Activated CD8-positive, alpha-beta memory T cell treated with anti-CD3 and anti-CD28 coated beads, Interleukin-2, amount 50 U/mL, for 48 hours (primary cell): ENCODE measurements at places on chromosomes 6 and 20.

GRCh38 chr6:78559056-78559455 is 308.3 kb upstream of the IRAK1BP1 start:
- DNase-seq = no peak

- DNase-seq = no peak
These were observed 8.8 kb downstream of the MYL9 start for GRCh38 chr20:36549942-36550789.

- no peak for DNase-seq
These were observed 83.7 kb upstream of the CCDC28A start for GRCh38 chr6:138689849-138690248.

DNA sequence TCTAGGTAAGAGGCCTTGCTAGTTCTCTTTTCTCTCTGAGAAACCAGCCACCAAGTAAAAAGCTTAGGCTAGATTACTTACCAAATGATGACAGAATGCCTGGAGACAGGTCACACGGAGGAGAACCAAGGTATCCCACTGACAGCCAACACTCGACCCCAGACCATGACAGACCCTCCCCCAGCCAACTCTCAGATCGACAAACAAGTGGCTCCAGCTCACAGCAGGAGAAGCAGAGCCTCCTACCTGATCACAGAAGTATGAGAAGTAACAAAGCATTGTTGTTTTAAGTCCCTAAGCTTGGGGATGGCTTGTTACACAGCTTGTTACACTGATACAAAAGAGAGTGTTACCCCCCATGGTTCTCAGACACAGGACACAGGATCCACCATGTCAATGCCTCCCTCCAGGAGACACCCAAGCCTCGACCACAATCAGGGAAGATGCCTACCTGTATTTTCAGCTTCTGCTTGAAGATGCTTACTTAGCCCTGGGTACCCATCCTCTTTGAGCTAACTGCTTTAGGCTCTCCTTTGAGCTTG is 423.8 kb upstream of the JARID2 start:
- no peak for DNase-seq

DNA sequence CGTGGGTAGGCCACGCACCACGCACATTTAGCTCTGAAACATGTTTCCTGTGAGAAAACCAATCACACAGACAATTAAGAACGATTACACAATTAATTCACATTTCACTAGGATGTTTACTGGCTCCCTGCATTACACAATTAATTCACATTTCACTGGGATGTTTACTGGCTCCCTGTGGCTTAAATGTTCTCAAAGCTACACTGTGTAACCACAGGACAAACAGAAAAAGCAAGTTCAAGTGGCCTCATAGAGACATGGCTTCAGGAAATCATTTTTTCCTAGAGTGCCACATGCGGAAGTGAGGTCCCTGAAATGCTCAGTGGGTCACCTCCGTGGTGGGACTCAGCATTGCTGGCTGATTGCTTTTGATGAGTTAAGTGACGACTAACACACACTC is 61.7 kb upstream of the XRN2 start:
- no peak for DNase-seq

DNA sequence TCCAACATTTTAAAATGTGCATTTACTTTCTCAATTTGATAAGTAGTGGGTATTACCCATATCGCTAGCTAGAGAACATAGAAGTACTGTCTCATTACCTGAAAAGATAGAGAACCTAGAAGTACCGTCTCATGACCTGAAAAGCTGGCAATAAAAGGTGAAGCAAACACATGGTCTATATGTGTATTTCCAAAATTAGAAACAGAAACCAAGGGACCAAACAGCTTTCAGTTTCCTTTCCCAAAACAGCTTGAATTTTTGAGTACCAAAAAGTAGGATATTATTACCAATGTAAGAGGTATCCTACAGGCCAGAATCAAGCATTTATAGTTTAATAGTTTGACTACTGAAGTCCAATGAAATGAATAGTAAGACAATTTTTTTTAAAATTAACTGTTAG is 77.2 kb downstream of the KIF13A start:
- no peak for DNase-seq

DNA sequence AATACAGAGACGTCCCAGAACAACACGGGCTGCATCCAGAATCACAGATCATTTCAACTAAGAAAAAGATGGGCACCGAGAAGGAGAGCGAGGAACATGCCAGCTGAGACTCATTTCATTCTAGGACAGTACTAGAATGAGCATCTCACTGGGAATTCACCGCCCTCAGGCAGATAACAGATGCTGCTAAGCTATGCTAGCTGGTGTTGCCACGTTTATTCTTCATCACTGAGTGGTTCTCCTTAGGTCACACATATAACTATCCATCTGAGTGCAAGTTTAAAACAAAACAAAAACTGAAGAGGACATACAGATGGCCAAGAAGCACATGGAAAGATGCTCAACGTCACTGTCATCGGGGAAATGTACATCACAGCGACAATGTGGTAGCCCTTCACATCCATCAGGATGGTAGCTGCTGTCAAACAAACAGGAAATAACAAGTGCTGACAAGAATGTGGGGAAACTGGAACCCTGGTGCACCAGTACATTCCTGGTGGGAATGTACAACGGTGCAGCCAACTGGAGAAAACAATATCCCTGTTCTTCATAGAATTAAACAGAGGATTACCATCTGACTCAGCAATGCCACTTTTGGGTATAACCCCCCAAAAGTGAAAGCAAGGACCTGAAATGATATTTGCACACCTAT is 97.6 kb downstream of the SLC22A23 start:
- DNase-seq = no peak
